Spleen (tissue), 13 donors: ENCODE measurements at places on chromosomes 5 and 9. TPM values are rescaled to one million over a fixed set of nuclear protein-coding genes. Genes with fewer than 3 reads are reported as not detected.

PPP3R2 gene
- polyA plus RNA-seq: not detected

PCDHB5 gene
- 0.32 TPM for polyA plus RNA-seq

SLC6A19 gene
- polyA plus RNA-seq: not detected

PCDHB8 gene
- polyA plus RNA-seq: 0.03 TPM

PCDHB16 gene
- polyA plus RNA-seq: 0.19 TPM

GRCh38 chr5:64685866-64686265 is 4.4 kb upstream of the SHISAL2B start:
- H3K36me3 ChIP-seq: no peaks in the 10 kb centered on the region
- H3K27ac ChIP-seq: no peak overlapping the region
- no peaks in the 10 kb centered on the region for H3K27me3 ChIP-seq
- H3K4me1 ChIP-seq: peaks cover 9% of the 10 kb centered on the region
- DNase-seq: no peak

GRCh38 chr5:55306641-55307382 is 682 bp downstream of the DHX29 start:
- H3K36me3 ChIP-seq: no peaks in the 10 kb centered on the region
- peak overlapping the region; percentile 91 for H3K4me3 ChIP-seq
- peaks cover 78% of the 10 kb centered on the region for H3K4me1 ChIP-seq
- no peak for DNase-seq

- H3K27me3 ChIP-seq: no peaks in the 10 kb centered on the region
- H3K36me3 ChIP-seq: no peaks in the 10 kb centered on the region
- H3K27ac ChIP-seq: peak overlapping the region; percentile 66
These were observed 80.9 kb downstream of the EBF1 start for GRCh38 chr5:159018855-159019254.

GRCh38 chr5:153774686-153775085 is 264.0 kb downstream of the FAM114A2 start:
- no peak overlapping the region for H3K4me3 ChIP-seq
- DNase-seq: no peak
- H3K27me3 ChIP-seq: no peaks in the 10 kb centered on the region
- no peaks in the 10 kb centered on the region for H3K36me3 ChIP-seq
- no peak overlapping the region for H3K27ac ChIP-seq
